ENCODE measurements at places on chromosomes 5 and 9.
A peak's percentile ranks its signal among the peaks of the same experiment; 100 is the strongest.

DNA sequence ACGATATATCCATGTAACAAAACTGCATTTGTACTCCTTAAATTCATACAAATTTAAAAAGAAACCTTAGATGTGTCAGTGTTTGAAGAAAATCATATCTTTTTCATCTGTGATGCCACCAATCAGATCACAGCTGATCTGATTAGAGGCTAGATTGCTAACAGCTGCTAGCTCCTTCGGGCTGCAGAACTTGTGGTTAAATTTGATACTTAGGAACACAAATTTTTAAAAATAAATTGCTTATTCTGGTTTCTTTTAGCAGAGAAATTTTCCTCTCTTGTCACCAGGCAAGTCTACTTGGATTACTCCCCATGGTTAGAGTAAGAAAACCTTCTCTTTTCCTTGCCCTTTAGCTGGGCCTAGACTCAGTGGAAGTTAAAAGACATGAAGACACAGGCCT, 94.6 kb upstream of the RANBP6 start:
- DNase-seq = no peak

- no peak for DNase-seq
Measured at GRCh38 chr9:135456436-135457104, 23.0 kb upstream of the PPP1R26 start.

DNA sequence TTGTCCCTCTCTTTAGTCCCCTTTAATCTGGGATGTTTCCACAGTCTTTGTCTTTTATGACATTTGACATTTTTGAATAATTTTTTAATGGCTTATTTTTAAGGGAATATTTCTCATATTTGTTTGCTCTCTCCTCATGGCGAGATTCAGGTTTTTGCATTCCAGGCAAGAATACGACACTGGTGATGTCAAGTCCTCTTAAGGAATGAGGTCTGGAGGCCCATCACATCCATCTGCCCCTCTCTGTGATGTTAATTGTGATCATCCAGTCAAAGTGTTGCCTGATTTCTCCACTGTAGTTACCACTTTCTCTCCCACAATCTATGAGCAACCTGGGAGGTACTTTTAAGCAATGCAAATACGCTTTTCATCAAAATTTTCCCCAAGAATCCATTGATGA, 193.2 kb downstream of the MAST4 start:
- no peak for DNase-seq

GRCh38 chr9:98255061-98255577, 330 bp downstream of the TBC1D2 start:
- peak; percentile 52 for DNase-seq

GRCh38 chr9:126788634-126789349, 16.0 kb upstream of the ZBTB43 start:
- peak; percentile 10 for DNase-seq

- no peak for DNase-seq
Measured at GRCh38 chr5:169527863-169528262, 55.7 kb upstream of the SPDL1 start.

- DNase-seq = no peak
Measured at GRCh38 chr9:7245976-7246580, 488.3 kb downstream of the KDM4C start.

DNA sequence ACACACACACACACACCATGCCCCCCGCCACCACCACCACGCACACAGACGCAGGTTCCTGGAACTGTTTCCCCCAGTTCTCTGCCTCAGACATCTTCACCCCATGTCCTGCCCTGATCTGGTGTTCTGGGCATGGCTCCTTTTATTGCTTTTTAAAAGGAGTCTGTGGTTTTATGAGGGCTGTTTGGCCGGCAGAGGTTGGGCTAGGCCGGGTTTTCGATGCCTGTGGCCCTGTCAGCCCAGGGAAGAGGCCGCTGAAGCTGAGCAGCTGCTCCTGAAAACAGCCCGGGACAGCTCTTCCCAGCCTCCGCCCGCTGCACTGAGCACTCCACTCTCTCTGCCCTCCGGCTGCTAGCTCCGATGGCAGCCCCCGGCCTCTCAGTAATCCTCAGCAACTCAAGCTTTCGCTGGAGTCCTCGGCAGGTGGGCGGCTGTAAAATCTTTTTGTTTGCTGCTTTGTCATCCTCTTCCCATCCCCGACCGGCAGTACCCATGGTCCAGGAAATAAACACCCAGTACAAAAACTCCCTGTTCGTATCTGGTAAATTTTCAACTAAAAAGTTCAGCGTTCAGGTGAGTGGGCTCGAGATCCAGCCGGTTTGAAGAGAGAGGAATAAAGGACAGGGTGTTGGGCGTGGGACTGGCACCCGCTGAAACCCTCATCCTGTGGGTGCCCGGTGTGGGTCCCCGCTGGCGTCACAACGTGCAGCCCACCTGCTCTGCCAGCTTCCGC, 103.0 kb upstream of the ERCC6L2 start:
- DNase-seq = no peak

DNA sequence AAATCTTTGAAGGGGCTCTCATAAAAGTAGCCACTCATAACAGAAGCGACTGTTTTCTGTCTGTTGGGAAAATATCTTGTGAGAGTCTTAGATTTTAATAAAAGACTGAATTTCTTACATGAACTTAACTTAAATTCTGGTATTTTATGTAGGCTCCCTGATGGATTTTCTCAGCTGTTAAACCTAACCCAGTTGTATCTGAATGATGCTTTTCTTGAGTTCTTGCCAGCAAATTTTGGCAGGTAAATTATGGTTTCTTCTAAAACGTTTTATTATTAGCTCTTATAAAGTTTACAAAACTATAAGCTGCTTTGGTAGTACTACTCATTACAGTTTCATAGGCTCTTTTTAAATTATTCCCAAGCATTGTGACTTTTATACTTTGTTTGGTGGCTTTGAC, 87.0 kb downstream of the ERBIN start:
- no peak for DNase-seq

GRCh38 chr9:133702798-133703590, 35.2 kb downstream of the SARDH start:
- DNase-seq = no peak

Measured in NB4 (cell line).